ENCODE measurements at places on chromosomes 2 and 18.

DNA sequence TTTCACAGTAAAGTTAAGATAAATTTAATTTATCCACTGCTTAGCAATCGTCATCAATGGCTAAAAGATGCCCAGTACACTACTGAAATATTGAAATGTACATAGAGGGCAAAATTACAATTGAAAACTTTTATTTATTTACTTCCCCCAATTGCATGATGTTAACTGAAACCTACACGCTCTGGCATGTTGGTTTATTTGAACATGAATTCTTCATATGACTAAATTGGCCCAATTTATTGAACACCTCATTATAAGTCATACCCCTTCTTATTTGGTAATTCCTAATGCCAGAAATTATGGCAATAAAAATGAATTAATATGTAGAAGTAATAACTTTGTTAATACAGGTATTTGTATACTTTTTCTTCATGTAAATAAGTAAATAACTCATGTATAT lies 183.0 kb upstream of the ZC3H15 start:
- DNase-seq, result no peak

DNA sequence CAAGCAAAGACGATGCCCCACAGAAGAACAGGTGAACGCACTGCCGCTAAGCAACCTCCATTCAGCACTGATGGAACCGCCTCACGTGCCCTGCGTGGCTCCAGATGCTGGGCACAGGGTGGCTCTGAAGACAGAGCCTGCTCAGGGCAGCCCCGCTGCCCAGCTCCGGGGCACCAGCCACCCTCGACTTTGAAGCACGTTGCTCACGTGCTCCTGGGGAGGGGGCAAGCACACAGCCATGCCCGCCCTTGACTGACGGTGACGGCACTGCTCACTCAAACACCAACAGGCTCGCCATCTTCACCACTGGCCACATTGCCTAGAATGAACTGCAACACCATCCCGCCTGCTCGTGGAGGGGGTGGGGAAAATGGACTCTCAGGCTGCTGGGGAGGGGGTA lies 251.3 kb downstream of the HDAC4 start:
- DNase-seq, result no peak

- DNase-seq, result no peak
Observed at GRCh38 chr2:119734047-119734446, 25.7 kb upstream of the PTPN4 start.

DNA sequence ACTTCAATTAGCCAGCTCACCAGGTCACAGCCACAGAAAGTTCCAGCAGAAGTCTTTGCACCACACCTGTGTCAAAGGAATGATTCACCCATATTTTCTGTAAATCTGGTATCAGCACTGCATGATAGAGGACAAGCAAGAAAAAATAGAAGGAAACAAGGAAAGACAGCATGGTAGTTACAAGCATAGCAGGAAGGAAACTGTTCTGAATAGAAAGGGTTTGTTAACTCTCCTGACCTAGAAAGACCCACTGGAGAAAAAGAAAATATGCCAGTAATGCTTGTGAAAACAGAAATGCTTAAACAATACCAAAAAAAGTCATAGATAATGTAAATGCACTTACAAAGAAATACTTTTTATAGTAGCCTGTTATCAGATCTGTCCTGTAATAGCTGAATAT lies 40.8 kb downstream of the SCRN3 start:
- DNase-seq, result no peak

DNA sequence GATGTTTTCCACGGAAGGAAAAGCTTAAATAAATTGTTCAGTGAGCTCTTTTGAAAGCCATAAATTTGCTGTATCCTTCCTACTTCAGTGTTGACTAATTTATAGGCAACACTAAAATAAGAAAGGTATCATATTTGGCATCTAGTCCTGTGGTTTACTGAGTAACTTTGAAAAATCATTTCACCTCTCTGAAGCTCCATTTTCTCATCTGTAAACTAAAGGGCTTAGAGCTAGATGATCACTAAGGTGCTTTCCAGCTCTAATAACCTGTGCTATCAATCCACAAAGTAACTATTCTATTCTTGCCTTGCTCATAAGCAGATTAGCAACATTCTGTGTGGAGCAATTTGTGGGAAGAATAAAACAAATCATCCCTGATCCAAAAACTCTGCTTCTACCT lies 3.6 kb upstream of the MYOM1 start:
- no peak for DNase-seq

- DNase-seq, result no peak
Observed at GRCh38 chr2:215915441-215915840, 97.9 kb downstream of the MREG start.

DNA sequence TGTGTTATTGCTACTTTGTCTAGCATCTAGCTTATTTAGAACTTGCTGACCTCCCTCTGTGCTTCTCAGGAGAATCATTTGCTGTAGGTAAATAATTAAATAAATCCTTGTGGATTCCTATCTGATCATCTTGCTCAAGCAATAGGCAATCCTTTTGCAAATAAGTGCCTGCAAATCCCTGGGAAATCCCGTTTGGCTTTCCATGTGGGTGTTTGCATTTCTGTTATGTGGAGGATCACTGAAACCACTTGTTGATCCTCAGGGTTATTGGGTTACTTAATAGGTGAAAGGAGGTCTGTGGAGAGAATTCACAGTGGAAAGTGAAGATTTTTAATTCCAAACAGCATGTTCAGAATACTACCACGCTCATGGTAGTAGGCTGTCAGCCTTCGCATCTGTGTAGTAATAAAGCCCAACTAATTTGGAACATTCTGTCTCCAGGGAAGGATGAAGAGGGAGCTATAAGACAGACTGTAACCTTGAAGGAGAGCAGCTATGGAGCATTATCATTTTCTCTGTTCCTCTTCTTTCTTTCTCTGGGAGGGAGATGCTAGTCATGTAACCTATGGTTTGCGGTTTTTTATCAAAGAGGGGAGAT lies 72.5 kb downstream of the GULP1 start:
- DNase-seq, result no peak

GRCh38 chr2:23453836-23454460 lies 69.0 kb downstream of the KLHL29 start:
- DNase-seq, result no peak

DNA sequence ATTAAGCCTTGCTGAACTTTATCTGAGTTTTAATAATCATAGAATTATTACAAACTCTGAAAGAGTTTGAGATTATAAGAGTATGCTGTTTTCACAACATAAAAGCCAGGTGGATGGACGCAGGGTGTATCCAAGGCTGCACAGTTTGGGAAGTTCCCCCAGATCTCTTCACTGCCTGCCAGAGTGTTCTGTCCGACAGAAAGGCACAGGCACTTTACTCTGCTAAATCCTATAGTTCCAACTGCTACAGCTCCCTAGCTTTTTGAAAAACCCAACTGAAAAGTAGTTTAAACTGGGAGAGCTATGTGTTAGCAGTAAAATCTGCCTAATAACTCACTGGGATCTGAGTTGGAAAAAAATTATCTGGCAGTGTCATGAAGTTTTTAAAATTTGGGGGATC lies 38.0 kb downstream of the MFSD6 start:
- DNase-seq, result no peak

DNA sequence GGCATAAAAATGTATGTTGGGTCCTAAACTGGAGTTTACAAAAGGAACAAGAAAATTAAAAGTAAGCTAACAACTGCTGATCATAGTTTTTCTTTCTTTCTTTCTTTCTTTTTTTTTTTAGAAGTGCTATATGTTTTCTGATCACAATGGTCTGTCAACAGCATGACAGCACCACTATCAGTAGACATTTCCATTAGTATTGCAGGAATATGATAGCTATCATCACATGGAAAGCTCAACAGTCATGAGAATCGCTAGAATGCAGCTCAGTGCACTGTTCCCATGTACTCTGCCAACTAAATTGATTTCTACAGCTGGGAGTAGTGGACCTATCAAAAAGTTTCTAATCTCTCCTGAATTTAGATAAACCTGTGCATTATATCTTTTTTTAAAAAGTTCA lies 950.3 kb upstream of the ACVR2A start:
- DNase-seq, result no peak

DNA sequence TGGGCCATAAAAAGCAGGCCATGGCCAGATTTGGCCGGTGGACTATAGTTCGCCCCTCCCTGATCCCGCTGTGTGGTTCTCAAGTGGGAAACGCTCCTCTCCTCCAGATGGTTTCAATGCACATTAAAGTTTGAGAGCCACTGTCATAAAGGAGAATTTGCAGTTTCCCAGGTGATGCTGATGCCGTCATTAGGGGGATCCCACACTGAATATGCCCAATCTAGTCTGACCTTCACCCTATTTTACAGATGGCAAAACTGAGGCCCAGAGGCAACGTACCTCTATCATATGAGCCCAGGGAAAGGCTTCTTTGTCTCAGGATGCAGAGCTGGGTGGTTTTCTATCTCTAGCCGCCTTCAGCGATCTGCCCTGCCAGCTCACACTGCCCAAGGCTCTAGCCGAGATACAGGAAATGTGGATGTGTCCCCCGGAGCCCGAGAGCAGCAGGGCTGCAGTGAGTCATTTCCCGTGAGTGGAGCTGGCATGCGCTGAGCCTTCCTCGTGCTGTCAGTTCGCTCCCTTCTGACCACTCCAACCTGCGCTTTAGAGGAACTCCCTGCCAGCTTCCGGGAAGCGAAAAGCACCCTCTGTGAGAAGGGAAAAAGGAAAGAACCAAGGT lies 116.2 kb downstream of the SMAD7 start:
- no peak for DNase-seq

GRCh38 chr2:24233321-24233720 lies 58.5 kb downstream of the FAM228A start:
- DNase-seq, result no peak

GRCh38 chr2:240215676-240216051 lies 75.2 kb upstream of the OTOS start:
- no peak for DNase-seq

DNA sequence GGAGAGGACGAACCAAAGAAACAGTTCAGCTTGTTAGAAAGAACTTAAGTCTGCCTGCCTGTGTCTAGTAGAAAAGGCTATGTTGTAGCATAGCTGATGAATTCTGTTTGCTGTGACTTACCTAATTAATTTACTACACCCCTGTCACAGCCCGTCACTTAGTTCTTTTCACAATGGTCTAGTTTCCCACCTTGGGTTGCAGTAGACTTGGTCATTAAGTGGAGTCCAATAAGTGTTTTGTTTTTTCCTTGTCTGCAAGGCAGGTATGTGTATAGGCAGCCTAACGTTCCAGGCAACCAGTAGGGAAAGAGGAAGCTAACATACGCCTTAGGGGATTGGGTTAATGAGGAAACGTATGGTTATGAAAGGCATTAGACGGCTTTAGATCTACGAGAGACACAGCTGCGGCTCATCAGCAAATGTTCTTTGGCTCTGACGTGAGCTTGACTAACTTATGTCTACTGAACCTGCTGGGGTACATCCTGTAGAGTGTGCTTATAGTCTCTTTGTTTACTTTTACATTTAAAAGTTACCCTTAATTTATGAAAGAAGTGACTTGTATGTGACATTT lies 180.1 kb downstream of the PRPF40A start:
- no peak for DNase-seq

DNA sequence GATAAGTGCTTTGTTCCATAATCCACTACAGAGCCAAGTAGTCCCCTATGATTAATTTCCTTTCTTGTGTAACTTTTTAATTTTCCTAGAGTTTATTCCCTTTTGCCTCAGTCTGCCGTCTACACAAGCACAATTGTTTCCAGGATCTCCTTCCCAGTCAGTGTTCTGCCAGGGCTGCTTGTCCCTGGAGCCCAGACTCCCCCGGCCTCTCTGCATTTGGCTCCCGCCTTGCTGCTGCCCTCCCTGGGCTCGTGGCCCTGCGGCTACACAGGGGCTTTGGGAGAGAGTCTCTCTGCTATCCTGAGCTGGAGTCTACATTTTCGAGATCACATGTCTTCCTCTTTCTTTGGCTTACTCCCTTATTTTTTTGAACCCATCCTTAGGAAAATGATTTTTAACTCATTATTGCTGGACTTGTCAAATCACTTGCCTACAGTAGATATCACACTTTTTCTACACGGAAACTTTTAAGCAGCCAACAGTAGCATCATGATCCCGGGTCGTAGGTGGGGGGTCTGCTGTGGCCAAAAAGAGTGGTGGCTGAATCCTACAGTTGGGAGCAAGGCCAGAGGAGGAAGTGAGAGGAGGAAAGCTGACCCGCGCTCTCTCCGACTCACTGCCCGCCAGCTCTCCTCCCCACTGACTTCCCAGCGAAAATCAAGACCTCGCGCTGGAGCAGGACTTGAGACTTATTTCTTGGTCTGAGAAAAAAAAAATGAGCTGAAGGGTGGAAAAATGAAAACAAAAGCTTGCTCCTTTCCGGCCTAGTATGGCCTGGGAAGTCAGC lies 9.4 kb downstream of the FBLN7 start:
- no peak for DNase-seq

- no peak for DNase-seq
Observed at GRCh38 chr2:135694711-135695110, 46.9 kb upstream of the UBXN4 start.

- DNase-seq, result no peak
Observed at GRCh38 chr18:34956663-34957062, 84.5 kb upstream of the MAPRE2 start.

DNA sequence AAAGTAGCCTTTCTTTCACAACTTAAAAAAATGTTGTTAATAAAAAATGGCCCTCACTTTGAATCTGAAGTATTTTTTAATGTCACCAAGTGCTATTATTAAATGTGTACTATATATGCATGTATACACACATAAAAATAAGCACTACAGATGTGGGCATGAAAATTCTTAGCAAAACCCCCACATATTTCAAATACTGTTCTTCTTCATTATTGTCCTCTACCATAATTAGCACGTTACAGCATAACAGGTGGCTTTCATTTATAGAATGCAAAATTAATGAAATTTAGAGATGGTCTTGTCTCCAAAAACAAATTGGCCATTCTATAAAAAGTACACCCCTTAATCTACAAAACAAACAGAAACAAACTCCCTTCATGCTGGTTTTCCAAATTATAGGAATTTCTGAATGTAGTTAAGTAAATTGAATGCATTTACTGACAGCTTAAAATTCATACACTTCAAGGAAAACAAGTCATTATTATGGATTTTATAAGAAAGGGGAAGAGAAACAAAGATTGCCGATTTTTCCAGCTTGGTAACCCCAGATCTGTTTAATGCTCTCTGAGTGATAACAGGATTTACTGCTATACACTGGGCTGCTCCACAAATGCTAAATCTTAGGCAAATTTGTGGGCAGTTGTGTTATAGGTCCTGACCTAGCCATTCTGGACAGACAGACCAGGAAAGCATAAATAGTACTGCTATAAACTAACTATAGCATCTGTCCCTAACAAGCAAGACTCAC lies 67.2 kb downstream of the SPRED2 start:
- no peak for DNase-seq

DNA sequence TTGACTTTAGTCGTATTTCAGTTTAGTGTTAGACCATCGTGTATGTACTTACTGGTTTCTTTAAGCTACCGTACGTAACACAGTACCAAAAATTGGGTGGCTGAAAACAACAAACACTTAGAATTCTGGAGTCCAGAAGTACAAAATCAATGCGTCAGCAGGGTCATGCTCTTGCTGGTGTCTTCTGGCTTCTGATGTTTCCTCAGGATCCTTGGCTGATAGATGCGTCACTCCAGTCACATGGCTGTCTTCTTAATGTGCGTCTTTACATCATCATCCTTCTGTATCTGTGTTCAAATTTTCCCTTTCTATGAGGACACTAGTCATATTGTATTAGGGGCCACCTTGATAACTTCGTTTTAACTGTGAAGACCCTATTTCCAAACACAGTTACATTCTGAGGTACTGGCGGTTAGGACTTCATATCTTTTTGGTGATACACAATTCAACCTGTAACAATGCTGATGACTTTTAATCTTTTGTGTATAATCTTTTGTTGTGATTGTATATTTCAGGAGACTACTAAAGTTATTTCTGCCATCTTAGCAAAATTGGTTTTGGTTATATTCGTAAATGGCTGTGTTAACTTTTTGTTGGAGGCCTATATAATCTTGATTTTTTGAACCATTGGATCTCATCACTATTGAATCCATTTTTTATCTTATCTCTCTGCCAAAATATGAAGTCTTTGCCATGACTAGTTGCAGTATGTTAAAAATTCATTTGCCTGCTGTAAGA lies 25.4 kb downstream of the ACTR3 start:
- no peak for DNase-seq
